ENCODE measurements at places on chromosomes 7 and 10.

GRCh38 chr7:111292026-111292470 is 201.1 kb downstream of the LRRN3 start:
- DNase-seq = no peak

DNA sequence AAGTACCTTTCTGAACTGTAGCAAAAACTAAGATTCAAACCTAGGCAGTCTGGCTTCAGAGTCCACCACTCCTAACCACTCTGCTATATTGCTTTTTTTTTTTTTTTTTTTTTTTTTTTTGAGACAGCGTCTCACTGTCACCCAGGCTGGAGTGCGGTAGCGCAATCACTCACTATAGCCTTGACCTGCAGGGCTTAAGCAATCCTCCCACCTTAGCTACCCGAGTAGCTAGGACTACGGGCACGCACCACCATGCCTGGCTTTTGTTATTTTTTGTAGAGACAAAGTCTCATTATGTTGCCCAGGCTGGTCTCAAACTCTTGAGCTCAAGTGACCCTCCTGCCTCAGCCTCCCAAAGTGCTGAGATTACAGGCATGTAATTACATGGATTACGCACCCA is 10.1 kb upstream of the SLF2 start:
- DNase-seq = no peak

- no peak for DNase-seq
Measured at GRCh38 chr10:119203006-119203405, 4.4 kb upstream of the GRK5 start.

- DNase-seq = no peak
Measured at GRCh38 chr7:1229956-1230355, 2.7 kb upstream of the UNCX start.

GRCh38 chr10:114167985-114168384 is 6.0 kb downstream of the CCDC186 start:
- DNase-seq = no peak

DNA sequence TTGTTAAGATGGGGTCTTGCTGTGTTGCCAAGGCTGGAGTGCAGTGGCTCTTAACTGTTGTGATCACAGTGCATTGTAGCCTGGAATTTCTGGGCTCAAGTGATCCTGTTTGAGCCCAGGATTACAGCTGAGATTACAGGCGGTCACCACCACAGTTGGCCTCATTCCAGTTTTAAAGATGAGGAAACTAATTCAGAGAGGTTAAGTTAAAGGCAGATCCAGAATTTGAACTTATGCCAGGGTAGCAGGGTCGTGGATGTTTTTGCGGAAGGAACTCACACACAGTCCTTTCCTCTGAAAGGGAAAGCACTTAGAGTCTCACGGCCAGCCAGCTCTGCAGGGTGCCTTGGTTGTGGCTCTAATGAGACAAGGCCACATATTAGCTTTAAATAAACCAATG is 84.7 kb downstream of the MMRN2 start:
- no peak for DNase-seq

- no peak for DNase-seq
Measured at GRCh38 chr10:62460393-62460792, 86.2 kb downstream of the ZNF365 start.

DNA sequence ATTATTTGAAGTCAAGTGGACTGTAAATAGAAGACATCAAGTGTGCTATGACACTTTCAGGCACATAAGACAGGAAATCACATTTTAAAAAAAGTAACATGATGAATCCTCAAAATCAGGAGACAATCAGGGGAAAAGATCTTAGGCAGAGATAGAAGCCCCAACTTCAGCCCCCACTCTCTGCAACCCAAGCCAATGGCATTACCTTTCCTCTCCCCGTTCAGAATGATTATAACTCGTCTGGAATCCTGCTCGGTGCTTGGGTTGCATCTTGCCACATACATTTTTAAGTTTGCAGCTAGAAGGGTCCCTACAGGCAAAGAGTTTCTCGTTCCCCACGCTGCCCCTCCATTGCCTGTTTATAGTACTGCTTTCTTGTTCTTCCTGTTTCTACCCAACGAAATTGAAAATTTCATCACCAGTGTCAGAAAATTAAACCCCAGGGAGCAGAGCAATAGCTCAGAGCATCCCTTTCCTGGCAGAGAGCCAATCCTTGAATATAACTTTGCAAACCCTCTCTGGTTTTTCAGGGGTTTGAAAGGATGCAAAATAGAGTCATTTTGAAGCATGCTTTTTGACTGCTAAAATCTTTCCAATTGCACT is 260.5 kb upstream of the AOAH start:
- DNase-seq = no peak

GRCh38 chr10:13920031-13920430 is 333.3 kb downstream of the PRPF18 start:
- no peak for DNase-seq

- no peak for DNase-seq
Measured at GRCh38 chr10:132539431-132539839, 1.8 kb downstream of the INPP5A start.

- DNase-seq = no peak
Measured at GRCh38 chr10:104043854-104044253, 41.8 kb downstream of the COL17A1 start.

DNA sequence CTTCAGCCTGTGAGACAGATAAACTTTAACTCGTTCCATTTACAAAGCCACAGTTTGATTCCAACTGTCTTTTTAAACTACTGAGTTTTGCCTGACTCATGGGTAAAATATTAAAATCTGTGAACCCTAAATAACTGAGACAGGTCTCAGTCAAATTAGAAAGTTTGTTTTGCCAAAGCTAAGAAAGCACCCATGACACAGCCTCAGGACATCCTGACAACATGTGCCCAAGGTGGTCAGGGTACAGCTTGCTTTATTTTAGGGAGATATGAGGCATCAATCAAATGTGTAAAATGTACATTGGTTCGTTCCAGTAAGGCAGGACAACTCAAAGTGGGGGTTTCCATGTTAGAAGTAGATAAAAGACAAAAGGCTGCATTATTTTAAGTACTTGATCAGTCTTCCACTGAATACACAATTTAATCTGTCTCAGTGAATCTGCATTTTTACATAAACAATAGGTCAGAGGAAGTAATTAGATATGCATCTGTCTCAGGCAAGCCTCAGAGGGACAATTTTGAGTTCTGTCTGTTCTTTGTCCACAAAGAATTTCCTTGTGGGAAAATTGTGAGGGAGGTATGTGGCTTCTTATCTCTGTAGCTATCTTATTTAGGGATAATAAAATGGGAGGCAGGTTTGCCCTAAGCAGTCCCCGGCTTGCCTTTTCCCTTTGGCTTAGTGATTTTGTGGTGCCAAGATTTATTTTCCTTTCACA is 11.0 kb upstream of the PIP start:
- DNase-seq = no peak

GRCh38 chr10:44628921-44629320 is 244.0 kb upstream of the CXCL12 start:
- DNase-seq = no peak

DNA sequence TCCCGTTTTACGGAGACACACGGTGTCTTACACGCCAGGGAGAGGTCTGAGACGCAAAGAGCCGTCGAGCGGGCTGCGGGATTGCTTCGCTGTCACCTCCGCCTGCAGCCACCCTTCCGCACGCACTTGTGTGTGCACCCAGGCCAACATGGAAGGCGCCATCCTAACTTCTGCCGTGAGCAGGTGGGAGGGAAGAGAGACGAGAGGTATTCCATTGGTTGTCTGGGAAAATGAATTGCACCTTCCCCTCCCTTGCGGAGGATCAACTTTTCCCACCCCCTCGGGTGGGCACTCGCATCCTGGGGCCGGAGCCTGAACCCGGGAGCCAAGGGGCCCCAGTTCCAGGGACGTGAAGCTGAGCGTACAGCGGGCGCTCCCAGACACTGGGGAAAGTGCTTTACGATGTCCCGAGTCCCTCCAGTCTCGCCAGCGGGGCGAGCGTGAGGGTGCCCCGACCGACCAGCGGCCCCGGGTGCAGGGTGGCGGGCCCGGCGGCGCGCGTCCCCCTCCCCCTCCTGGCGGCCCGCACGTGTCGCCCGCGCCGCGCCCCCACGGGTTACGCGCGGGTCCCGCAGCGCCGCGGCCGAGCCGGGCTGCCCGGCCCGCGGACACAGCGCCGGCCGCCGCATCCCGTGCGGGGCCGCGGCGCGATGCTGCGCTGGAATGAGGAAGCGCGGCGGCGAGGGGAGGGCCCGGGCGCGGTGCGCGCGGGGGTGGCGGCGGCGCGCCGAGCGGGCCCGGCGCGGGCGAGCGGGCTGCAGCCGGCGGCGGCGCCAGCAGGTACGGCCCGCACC is 984 bp upstream of the IKZF1 start:
- DNase-seq = no peak

GRCh38 chr10:89516149-89516832 is 19.1 kb downstream of the SLC16A12 start:
- DNase-seq = no peak

DNA sequence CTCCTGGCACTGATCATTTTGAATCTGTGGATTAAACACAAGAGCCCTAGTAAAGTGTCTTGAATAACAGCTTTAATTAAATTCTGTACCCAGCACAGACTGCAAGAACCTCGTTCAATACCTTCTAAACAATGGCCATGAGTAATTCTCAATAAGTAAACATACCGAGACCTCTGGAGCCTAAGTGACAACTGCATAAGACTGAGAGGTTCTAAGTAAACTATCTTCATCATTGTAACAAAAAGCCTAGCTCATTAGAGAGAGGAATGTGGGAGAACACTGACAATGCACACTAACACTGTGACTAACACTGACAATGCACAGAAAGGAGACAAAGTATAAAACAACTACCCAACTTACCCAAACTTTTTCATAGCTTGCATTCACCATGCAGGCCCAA is 117.4 kb downstream of the ELAPOR2 start:
- DNase-seq = no peak
